Urinary bladder (tissue), 4 donors: ENCODE measurements at places on chromosomes 4 and X. TPM values are rescaled to one million over a fixed set of nuclear protein-coding genes. Genes with fewer than 3 reads are reported as not detected.

Gene CT45A1
- total RNA-seq: not detected

GRCh38 chrX:132292793-132293192, 73.5 kb upstream of the RAP2C start:
- peak; percentile 4 for DNase-seq

GRCh38 chr4:80197601-80198440, 518 bp downstream of the PRDM8 start:
- no peak for DNase-seq

Gene GPR82
- 0.26 TPM for total RNA-seq

DNA sequence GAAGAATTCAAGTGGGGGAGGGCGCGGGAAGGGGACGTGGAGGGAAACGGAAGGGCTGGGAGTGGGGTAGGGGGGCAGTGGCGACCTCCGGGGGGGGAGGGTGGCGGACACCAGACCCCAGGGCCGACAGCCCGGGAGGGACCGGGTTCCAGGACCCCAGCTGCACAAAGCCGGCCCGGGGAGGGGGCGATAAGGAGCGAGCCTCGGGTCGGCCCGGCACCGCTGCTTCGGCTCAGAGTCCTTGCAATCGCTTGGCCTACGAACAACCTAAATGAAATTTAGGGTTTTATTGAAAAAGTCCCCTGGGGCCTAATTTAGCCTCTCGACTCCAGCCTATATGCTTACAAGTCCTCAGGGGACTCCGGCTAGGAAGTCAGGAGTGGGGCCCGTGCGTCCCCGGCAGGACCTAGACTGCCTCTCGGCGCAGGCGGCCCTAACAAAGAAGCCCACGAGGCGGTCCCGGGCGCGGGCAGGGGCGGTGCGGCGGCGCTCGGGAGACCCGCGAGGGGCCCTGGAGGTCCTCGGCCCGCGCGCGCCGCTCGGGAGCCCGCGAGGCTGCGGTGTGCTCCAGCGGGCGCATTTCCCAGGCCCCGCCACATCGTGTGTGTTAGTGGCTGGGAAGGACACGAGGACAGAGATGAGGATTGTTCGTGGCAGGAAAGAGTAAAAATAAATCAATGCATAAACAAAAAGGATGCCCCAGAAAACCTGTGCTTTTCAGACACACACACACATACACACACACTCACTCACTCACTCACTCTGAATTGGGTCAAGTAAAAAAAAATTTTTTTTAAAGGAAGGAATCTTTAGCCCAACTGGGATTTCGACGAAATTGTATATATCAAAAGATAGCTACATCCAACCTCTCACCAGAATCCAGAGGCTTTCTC, 70.0 kb downstream of the MGST2 start:
- DNase-seq: no peak

DNA sequence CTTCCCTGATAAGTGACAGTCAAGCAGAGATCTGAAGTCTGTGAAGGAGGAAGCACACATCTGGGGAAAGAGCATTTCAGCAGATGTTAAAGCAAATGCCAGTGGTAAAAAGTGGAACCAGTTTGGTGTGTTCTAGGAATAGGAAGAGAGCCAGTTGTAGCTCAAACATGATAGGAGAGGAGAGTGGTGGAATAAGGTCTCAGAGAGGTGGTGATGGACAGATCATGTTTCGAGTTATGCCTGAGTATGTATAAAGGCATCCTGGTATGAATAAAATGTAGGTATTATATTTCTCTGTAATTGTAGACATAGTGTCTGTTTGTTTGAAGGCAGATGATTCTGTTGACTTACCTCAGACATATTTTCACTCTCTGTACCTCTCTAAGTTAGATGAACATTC, 89.1 kb downstream of the LARP7 start:
- no peak for DNase-seq

- no peak for DNase-seq
Measured at GRCh38 chr4:26450418-26450817, 39.9 kb downstream of the CCKAR start.

DNA sequence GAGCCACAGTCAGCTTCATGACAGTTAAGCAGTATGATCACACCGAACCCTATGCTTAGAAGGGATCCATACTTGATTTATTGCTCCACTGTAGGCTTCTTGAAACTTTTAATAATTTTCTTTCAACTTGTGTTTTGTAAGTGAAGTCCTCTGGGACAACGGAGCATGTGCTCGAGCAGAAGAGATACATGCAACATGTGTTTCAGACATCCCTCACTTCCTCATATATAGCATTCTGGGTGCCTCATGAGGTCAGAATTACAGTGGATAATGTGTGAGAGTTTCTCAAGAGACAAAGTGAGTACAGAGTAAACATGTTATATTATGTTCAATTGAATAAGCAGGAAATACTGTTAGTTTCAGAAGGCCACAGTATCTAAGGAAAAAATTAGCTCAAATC, 893.2 kb downstream of the FAT4 start:
- DNase-seq: no peak

DNA sequence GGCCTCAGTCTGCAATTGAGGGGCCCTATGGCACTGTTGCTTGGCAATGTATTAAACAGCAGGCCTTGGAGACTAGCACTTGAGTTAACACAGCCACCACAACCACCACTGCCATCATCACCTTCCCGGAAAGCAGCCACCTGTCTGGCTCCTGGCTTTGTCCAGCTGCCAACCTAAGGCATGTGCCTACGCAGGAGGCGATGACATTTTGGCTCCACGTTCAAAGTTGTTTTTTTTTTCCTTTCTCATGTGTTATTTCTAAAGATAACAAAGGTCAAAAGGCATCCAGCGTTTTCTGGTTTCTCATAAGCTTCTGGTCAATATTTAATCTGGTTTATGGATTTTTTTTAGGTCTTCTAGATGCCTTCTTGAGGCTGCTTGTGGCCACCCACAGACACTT, 7.5 kb downstream of the CLDN2 start:
- no peak for DNase-seq

DNA sequence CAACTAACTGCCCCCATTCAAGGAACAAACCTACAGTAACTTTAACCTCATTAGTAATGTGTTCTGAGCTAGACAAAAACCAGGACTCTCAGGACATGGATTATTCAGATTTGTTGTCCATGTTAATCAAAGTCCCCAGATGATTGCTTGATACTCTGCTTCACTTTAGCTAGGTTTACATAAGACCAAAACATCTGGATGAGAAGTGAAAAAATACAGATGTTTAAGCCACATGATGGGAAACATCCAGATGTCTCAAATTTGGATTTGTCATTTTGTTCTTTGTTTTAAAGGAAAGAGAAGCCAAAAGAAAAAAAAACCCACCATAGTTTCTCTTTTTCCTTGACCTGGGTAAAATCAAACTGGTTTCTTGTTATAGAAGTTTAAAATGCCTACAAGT, 48.5 kb upstream of the NRK start:
- DNase-seq: no peak

DNA sequence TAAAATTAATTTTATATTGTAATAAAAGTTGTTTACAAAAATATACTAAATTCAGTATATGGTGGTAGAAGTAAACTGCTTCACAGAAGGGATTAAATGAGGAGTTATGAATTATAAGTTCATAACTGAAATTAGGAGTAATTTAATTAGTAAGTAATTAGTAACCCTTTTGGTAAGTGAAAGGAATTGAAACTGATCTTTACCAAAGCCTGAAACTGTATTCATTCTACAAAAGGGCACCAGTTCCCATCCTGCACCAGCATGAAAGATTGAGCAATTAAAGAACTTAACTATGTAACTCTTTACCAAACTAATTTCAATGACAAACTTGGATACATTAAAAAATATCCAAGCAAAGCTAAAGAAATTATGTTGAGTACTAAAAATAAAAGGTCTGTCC, 8.2 kb downstream of the MED14 start:
- DNase-seq: no peak

- DNase-seq: no peak
Measured at GRCh38 chr4:93648258-93648657, 180.3 kb upstream of the ATOH1 start.

- no peak for DNase-seq
Measured at GRCh38 chrX:9961750-9962149, 5.4 kb upstream of the CLDN34 start.

Gene PIR
- total RNA-seq: 15.0 TPM

Gene NFKB1
- total RNA-seq: 38.4 TPM

GRCh38 chr4:14977830-14978229, 24.5 kb upstream of the CPEB2 start:
- DNase-seq: no peak

DNA sequence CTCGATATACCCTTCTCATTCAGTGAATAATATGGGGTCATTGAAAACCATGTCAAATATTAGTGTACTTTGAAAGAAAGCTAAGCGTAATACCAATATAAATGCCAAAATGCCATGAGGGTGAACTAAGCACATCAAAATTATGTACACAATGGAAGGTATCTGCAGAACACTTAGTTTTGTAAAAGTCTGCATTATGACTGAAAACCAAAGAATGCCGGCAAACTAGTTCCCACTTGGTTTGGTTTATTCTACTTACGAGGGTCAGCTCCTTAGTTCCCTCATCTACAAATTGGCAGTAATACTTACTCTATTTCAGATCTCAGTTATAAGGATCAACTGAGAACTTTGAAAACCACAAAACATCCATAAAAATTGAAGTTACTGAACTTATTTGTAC, 27.3 kb downstream of the RPS6KA6 start:
- no peak for DNase-seq
